ELF-1 (cell line): ENCODE measurements at places on chromosomes 1 and 21.

- DNase-seq, result no peak
These were observed 36.3 kb downstream of the C8B start for GRCh38 chr1:56929492-56929891.

DNA sequence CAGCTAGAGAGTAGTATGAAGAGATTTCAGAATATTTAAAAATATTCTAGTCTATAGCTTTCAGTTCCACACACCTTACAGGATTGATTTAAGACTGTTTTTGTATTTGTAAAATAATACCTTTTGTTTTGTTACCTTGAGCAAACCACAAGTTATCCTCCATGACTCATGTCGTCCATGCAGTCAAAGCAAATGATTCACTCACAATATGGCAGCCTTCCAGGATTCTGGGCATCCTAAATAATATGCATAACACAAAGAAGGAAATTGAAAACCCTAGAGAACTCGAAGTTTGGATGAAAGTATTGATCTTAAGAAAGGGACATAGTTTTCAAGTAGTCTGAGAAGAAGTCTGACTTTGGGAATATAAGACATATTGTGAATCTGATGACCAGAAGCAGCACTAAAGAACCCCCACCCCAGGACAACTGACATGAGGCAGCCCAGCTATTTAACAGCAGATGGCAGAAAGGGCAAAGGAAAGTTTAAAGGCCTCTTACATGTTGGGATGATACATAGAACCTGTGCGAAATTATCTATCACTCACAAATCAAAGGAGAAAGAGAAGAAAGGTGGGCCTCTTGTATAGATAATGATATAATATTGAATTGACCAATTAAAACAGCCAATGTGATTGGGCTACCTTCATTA is 857.9 kb downstream of the BRINP3 start:
- no peak for DNase-seq

- peak; percentile 90 for DNase-seq
These were observed 2.8 kb downstream of the KCNJ9 start for GRCh38 chr1:160083968-160084770.

GRCh38 chr1:107153014-107153413 is 12.2 kb downstream of the NTNG1 start:
- no peak for DNase-seq
